ENCODE measurements at places on chromosomes 1 and 21.
A peak's percentile ranks its signal among the peaks of the same experiment; 100 is the strongest.

GRCh38 chr1:205939690-205940330 lies 3.4 kb downstream of the SLC26A9 start:
- peak; percentile 98 for DNase-seq

GRCh38 chr1:112618114-112618720 lies 724 bp downstream of the ST7L start:
- peak; percentile 21 for DNase-seq

GRCh38 chr1:8643542-8644536 lies 173.6 kb downstream of the RERE start:
- DNase-seq = no peak

GRCh38 chr1:83909687-83910086 lies 89.2 kb downstream of the TTLL7 start:
- DNase-seq = no peak

DNA sequence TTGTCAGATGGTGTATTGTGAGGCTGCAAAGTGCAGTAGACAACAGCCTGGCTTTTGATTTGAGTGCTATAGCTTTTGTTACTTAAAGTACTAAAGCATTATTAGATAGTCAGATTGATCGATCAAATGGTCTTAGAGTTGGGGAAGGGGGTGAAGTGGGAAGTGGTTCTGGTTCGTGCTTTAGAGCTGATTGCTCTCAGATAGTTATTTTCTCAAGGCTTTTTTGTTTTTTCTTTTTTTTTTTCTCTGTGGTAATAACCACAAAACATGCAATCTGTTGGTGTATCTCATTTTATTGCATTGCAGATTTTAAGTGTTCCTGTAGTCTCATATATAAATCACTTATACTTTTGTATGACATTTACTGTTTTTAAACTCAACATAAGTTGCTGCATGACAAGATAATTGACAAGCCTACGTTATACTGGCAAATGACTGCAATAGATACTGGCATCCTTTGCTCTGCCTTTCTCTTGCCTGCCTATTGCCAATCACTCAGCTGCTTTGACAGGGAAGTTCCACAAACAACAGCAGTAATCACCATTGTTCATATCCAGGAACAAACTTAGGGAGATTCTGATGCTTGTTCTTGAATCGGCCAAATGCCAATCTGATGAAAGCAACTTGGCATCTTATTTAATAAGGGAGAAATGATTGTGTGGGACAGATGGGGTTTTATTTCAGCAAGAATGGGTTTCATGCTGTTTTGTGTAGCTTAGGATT lies 125.0 kb upstream of the B3GALT2 start:
- DNase-seq = no peak

DNA sequence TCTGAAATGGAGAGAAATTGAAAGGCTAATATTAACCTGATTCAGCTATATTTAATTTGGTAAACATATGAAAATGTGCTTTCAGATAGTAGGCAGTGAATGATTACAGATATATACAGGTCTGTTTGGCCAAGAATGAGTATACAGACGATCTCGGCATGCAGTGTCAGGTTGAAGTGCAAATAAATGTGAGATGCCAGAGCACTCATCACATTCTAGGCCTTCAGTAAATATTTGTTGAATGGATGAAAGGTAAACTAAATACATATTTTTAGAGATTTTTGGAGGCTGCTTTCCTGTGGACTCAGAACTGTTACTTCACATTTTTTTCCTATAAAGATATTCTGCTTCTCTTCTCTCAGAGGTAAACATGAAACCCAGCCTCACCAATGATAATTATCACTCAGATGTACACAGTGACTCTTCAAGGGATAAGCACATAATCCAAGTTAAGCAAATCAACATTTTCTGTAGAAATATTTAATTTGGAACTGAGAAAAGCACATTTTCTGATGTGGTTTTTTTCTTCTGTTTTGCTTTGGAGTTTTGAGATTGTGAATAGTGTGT lies 702.9 kb downstream of the BRINP3 start:
- no peak for DNase-seq

DNA sequence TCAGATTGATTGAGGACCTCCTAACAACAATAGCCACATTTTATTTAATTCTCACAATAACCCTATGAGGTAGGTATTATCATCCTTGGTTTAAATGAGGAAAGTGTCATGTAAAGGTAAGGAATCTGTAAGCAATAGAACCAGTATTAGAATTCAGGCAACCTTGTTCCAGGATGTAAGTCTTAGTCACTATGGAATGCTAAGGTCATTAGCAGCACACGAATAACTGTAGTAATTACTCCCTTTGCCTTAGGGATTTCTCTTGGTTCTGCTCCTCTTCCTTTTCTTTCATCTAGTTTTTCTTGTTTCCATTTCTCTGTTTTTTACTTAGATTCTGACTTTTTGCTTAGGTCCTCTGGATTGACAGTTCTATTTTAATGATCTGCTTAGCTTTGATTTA lies 23.1 kb upstream of the ATP6V1G3 start:
- DNase-seq = no peak

DNA sequence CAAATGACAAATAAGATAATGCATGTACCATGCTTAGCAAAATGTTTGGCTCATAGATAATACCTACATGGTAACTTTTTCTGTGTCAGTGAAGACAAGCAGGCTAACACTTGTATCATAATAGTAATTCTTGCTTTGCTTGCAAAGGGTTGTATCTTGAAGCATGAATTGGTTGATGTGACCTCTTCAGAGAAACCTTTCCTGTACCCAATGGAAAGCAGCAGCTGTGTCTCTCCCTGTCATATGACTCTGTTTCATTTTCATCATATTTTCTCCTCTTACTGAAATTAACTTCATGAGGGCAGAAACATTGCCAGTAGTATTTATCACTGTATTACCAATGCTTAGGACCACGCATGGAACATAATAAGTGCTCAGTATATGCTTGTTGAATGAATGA lies 4.4 kb downstream of the SH2D1B start:
- no peak for DNase-seq

- DNase-seq = no peak
Measured at GRCh38 chr1:2948751-2949680, 72.3 kb upstream of the ACTRT2 start.

DNA sequence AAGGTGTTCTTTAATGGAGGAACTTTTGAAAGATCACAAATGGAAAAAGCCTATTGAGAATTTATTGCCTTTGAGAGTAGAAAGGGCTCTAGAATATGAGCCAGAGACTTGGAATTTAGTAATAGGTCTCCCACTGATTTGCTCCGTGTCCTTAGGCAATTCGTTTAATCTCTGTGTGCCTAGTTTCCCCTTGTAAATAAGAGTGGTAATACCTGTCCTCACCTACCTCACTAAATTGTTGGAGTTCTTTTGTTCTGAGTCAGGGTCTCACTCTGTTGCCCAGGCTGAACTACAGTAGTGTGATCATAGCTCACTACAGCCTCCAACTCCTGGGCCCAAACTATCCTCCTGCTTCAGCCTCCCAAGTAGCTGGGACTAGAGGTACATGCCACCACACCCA lies 15.0 kb upstream of the TEKT2 start:
- DNase-seq = no peak

DNA sequence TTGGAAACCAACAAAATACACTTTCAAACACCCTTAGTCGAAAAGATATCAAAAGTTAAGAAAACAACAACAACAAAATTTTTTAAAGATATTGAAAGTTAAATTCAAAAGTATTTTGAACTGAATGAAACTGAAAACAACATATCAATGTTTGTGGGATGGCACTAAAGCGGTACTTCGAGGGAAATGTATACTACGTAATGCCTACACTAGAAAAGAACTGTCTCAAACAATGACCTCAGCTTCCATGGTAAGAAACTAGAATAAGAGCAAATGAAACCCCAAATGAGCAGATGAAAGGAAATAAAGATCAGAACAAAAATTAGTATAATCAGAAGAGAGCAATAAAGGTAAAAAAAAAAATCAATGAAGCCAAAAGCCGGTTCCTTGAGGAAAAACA lies 6.1 kb downstream of the CBR1 start:
- DNase-seq = no peak

DNA sequence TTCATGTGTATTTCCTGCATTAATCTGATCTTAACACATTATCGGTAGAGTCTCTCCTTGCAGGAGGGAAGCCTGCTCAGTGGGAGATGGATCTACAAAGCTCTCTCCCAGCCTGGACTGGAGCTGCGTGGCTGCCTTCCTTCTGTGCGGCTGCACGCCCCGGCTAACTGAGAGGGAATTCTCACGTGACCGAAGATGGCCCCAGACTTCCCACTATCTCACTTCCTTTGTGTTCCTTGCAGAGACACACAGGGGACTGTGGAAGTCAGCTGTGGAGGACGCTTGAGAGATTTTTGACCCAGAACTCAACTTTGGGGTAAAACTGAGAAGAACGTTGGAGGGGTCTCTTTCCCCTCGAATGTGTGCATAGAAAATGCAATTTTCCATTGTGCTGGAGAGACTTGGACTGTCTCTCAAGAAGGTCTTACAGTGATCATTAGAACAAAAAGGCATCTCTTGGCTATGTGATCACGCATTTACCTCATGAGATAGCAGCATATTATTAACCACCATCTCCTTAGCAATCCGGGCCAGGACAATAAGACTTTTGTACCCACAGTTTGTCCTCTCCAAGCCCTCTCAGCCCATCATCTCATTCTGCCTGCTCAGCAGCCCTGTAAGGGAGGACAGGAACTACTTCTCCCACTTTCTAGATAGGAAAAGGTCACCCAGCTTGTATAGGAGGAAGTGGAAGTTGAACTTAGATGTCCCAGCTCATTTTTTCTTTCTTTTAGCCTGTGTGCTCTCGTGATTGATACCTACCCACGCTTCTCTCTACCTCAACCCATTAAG lies 49.3 kb upstream of the TARBP1 start:
- no peak for DNase-seq

DNA sequence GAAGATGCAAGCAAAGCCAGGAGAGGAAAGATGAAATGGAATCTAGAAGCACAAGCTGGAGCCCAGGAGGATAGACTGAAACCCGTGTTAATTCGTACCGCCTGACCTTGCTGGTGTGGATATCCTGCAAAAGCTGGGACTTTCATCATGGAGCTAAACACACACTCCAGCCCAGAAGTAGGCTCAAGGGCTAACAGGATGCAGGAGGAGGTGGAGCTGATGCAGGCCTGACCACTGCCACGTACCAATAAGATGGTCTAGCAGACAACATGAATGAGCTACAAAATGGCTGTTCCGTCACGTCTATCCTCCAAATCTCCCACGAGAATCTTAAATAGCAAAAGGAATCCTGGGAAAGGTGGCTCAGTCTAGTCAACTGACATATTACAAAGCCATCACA lies 270.3 kb downstream of the SDCCAG8 start:
- DNase-seq = no peak

DNA sequence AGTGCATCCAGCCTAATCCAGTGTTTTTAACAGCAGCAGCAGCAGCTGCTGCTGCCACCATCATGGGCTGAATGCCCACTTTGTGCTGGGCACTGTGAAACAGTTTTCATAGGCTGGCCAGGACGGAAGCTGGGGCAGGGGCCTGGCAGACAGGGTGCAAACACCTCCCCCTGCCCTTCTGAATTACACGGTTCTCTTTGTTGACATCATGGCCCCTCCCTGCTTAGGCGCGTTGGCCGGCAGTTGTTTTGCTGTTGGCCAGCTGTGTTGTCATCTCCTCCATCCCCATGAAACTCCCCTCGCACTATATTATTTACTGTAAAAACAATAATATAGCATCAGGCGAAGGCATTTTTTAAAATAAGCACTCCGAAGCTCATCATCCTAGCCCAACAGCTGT lies 33.1 kb downstream of the PTPRU start:
- no peak for DNase-seq

- no peak for DNase-seq
Measured at GRCh38 chr1:200172311-200172710, 144.8 kb downstream of the NR5A2 start.

- no peak for DNase-seq
Measured at GRCh38 chr1:226308166-226308722, 720 bp downstream of the LIN9 start.

DNA sequence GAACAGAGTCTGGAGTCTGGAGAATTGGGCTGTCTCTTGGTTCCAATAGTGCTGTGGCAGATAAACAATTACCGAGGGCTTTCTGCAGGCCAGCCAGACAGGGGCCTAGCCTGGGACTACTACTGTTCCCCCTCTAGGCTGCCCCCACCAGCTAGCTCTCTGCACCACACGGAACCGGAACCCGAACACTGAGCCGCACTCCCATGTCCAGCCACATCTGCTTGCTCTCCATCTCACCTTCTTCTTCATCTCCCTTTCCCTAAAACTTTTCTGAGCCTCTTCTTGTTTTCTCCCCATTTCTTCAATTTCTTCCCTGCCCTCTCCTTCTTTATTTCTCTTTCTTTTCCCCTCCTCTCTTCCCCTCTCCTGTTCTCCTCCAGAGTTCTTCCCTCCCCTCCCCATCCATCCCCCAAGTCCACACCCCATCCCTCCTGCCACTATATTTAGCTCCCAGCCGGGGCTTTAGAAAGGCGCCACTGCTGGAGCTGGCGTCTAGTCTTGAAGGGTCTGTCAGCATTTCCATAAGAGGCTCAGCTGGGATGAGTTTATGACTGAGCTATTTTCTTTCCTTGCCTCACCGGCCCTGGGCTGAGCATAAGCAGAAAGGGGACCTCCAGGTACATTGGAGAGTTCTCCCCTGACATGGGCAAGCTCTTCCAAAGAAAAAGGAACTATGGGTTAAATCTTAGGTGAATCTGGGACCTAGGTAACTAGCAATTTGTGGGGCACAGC lies 25.7 kb upstream of the ATP2B4 start:
- peak; percentile 17 for DNase-seq

- no peak for DNase-seq
Measured at GRCh38 chr1:80837066-80837465, 963.7 kb upstream of the ADGRL2 start.

DNA sequence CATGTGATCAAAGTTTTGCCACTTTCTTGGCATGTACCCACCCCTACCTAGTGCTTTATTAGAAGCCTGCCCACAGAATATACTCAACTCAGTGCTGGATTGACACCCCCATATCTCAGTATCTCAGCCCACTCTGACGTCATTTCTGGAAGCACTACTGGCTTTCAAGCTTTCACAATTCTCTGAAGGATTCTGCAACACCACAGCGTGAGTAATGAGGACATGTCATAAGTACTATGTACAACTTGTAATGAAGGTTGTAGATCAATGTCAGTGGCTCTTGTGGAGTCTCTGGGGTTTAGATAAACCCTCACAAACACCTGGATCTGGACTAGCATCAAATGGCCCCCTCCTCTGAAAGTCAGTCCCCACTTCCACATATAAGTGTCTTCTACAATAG lies 57.2 kb downstream of the TNFSF4 start:
- no peak for DNase-seq

All from NCI-H187 (cell line).